Nephron progenitor cell (in vitro differentiated cells): ENCODE measurements at places on chromosomes 3 and 15.
A peak's percentile ranks its signal among the peaks of the same experiment; 100 is the strongest.

GRCh38 chr15:51971032-51971374 is 575 bp downstream of the LEO1 start:
- DNase-seq, result no peak

DNA sequence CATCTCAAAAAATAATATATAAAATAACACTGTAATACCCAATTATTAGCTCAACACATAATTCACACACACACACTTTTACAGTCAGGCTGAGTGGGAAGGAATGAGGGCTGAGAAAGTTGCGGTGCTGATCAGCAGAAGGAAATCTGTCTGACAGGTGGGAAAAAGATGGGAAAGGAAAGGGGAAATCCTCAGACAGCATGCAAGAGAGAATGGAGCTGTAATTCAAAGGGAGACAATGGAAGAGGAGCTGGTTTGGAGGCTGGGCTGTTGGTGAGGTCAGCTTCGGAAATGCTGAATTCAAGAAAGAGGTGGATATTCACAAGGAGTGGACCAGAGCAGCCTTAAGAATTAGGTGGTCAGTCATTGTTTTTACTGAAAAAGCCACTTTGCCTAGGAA is 121.6 kb upstream of the LMOD3 start:
- no peak for DNase-seq

DNA sequence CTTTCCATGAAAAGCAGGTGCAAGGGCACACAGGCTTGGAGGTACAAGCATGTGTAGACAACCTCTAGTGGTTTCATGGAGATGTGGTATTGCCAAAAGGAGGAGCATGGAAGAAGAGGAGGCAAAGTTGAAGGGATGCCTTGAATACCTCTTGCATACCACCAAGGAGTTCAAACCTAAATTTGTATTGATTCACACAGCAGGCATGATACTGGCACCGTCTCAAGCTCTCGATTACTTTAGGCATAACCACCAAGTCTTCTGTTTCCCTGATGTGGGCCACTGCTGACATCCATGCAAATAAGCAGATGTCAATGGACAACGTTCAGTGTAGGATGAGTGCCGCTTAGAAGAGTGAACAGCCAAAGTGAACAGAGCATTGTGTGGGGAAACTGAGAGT is 87.1 kb downstream of the SCN11A start:
- no peak for DNase-seq

DNA sequence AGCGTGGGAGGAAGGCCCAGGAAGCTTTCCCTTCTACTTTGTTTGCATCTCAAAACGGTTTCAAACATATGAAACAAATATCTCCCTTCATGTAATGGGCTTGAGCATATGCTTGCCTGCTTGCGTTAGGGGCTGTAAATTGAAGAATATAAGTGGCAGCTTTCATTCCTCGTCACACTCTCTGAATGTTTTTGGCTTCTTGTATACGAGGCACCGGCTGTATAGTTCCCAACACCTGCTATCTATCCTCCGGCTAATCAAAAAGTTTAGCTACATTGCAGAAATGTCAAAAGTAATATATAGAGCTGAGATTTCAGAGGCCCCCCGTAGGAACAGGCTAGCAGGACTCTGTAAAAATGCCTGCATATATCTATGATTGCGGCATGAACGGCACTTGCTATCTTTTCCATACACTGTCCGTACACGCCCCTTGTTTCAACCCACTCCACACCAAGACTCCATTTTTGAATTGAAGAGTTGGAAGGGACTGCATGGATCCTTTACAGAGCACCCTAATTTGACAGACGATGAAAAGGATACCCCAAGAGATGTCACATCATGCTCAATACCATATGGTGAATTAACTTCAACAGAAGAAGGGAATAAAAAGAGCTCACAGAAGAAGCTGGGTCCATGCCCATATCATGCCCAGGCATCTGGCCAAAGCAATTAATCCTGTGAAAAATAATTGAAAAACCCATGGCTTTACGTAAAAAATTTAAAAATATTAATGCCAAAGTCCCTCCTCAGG is 2.5 kb downstream of the MASP1 start:
- DNase-seq, result no peak

DNA sequence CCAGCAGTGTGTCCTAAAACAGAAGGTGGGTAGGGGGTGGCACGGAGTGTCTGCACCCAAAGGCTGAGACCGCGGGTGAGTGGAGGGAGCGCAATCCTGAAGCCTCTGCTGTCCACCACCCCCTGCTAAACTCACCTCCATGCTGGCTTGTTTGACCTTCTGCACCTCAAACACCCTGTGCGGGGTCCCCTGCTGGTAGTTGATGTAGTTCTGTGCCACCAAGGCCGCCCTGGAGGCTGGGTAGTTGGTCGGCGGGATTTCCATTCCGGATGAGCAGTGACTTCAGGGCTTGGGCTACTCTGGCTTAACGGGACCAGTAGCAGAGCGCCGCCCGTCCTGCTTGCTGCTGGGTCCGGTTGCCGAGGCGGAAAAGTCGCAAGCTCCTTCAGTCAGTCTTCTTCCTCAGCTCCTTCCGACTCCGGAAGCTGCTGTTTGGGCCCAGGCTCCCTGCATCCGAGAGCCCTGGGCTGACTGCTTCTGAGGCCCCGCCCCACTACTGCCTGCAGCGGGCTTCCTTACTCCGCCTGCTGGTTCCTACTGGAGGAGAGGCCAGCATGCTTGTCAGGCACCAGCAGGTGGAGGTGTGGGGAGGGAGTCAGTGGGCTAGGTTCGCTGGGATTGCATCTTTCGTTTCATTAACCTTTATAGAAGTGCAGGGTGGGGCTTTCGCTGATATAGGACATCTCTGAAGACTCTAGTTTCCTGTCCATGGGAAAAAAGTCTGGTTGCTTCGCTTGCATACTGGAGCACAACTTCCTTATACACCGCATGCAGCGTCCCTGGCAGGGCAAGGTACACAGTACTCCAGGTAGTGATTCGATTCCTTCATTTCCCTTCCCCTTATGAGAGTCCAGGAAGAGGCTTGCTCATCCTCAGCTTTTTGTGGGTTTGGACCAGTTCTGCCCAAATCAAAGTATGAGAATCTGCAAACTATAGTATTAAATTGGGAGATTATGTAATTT is at the start of gene LXN:
TSS of gene LXN (minus strand) at position 434 of the 962 bp plus-strand sequence. CDS start at position 264, 170 bp downstream.
- DNase-seq, result peak; percentile 85

GRCh38 chr3:49469936-49470713 is at the start of gene DAG1:
Gene DAG1 (plus strand): TSS chr3:49470267. CDS start chr3:49510535, 40,268 bp downstream.
- peak; percentile 99 for DNase-seq

- no peak for DNase-seq
These were observed 950.1 kb downstream of the DIPK2A start for GRCh38 chr3:144921710-144922109.

- DNase-seq, result no peak
These were observed 8.8 kb downstream of the GPR87 start for GRCh38 chr3:151307583-151308488.

- DNase-seq, result no peak
These were observed 13.0 kb upstream of the TJP1 start for GRCh38 chr15:29835301-29835700.

- no peak for DNase-seq
These were observed 8.7 kb downstream of the TTLL3 start for GRCh38 chr3:9818666-9819335.

- no peak for DNase-seq
These were observed 151.9 kb downstream of the RBPMS2 start for GRCh38 chr15:64623347-64623996.

DNA sequence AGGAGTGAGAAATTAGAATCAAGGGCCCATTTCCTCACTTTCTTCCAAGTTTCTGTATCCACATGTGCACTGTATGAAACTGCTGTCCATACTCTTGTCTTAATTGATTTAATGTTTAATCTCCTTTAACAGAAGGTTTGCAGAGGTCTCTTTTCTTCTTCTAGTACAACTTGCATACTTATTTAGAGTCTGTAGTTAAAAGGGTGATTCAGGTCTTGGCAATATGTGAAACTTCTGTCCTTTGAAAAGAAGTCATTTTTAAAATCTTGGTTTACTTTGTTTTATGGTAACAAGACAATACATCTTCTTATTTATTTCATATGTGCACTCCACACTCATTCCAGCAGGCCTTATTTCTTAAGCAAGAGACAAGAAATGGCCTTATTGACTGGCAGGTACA is 25.8 kb downstream of the TMEM45A start:
- no peak for DNase-seq

GRCh38 chr15:74799856-74800558 is 12.6 kb upstream of the LMAN1L start:
- DNase-seq, result peak; percentile 80

- no peak for DNase-seq
These were observed 24.9 kb downstream of the PRR23E start for GRCh38 chr3:127217596-127218453.

GRCh38 chr3:40800343-40800742 is 275.6 kb downstream of the ZNF621 start:
- no peak for DNase-seq

- peak; percentile 56 for DNase-seq
These were observed 68.4 kb downstream of the HES1 start for GRCh38 chr3:194204042-194204987.

GRCh38 chr15:45635191-45635638 is 386 bp downstream of the SQOR start:
- DNase-seq, result peak; percentile 66

- peak; percentile 50 for DNase-seq
These were observed 33.4 kb downstream of the IGDCC3 start for GRCh38 chr15:65344214-65344913.

DNA sequence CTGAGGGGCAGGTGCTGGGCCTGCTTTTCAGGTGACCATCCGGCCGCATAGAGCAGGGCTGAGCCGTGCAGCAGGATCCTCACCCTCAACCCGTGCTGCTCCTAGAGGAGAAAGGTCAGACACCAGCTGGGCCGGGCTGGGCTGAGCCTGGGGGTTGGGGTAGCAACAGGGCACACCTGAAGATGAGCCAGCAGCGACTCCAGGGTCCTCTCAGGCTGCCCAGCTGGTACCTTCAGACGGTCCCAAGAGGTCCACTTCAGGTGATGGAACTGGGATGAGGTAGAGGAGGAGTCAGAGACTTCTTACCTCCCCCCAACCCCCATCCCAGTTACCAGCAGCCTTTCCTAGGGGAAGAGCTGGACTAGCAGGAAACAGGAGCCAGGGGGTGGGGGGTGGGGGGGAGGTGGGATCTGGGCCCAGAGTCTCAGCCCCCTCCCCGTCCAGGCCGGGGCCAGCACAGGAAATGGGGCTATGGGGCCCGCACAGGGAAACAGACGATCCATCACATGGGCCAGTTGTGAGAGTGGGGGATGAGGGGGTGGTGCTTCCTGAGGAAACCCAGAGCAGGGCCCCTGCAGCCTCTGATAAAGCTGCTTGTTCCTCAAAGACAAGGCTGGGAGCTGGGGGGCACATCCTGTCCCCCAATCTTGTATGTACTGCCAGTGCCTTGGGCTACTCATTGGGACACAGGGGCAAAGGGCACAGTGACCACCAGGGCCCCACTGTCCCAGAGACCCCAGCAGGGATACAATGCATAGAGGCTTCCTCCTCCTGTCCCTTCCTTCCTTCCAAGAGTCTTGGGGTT is 3.0 kb downstream of the INKA1 start:
- peak; percentile 64 for DNase-seq

GRCh38 chr3:33057320-33058298 is 39.3 kb downstream of the GLB1 start:
- DNase-seq, result no peak

- DNase-seq, result no peak
These were observed 34.2 kb upstream of the GALNT15 start for GRCh38 chr3:16140116-16140893.
